Fibroblast of villous mesenchyme (primary cell): ENCODE measurements at places on chromosomes 2 and 18. TPM values are rescaled to one million over a fixed set of nuclear protein-coding genes. Genes with fewer than 3 reads are reported as not detected.
A peak's percentile ranks its signal among the peaks of the same experiment; 100 is the strongest.

- DNase-seq = peak; percentile 39
Observed at GRCh38 chr2:140863713-140864112, 1267.1 kb downstream of the LRP1B start.

The MROH2A gene
- not detected in 2 replicates for total RNA-seq

GRCh38 chr2:12588986-12589385, 127.8 kb upstream of the TRIB2 start:
- no peak for DNase-seq

- peak; percentile 57 for DNase-seq
Observed at GRCh38 chr2:118046634-118047210, 32.9 kb upstream of the CCDC93 start.

The ALK gene
- total RNA-seq = not detected in 2 replicates

The RBKS gene
- 1.3 TPM in 2 replicates for total RNA-seq

DNA sequence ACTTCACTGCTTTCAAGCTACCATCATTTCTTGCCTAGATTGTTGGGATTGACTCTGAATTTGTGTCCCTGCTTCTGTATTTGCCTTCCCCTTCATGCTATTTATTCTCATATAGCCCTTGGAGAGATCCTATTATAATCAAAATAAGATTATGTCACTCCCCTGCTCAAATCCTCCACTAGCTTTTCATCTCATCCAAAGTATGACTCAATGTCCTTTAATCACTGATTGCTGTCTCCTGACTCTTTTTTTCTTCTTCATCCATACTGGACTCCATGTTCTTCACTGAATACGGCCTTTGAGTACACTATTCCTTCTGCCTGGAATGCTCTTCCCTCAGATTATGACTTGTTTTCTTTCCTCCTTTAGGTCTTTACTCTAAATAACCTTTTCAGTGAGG, 5.0 kb downstream of the RBKS start:
- DNase-seq = peak; percentile 12
